Sciatic nerve (tissue), 2 donors: ENCODE measurements at places on chromosomes 6 and 20.

DNA sequence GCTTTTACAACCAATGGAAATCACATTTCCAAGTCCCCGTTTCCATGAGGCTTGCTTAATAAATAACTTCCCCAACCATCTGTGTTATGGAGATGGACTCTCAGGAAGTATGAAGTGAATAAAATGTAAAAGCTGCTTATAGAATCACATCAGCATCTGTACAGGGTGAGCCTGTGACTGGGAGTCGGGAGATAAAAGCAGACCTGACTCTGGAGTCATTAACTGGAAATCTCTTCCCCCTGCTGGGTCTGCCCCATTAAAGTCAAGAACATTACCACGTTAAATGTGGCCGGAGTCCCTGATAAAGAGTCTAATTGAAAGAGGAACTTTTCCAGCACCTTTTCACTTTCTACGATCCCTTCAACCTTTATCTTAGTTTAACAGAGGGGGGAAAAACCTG, 368.5 kb downstream of the DOK5 start:
- no peak for DNase-seq

- no peak for DNase-seq
These were observed 43.0 kb downstream of the KIF16B start for GRCh38 chr20:16530201-16530681.

- DNase-seq = no peak
These were observed 750.2 kb downstream of the HDGFL1 start for GRCh38 chr6:23319582-23319981.

GRCh38 chr6:21264288-21265033, 329.1 kb upstream of the SOX4 start:
- no peak for DNase-seq

- no peak for DNase-seq
These were observed 9.8 kb upstream of the MAPK13 start for GRCh38 chr6:36120539-36120938.

- no peak for DNase-seq
These were observed 6.4 kb upstream of the EEF1A2 start for GRCh38 chr20:63505281-63505680.
